Kasumi-1 (cell line): ENCODE measurements at places on chromosomes 5 and 9.

- DNase-seq, result no peak
These were observed 137.1 kb upstream of the PPP1R26 start for GRCh38 chr9:135342206-135343130.

GRCh38 chr5:14706615-14707021, 42.1 kb downstream of the OTULIN start:
- peak; percentile 51 for DNase-seq

DNA sequence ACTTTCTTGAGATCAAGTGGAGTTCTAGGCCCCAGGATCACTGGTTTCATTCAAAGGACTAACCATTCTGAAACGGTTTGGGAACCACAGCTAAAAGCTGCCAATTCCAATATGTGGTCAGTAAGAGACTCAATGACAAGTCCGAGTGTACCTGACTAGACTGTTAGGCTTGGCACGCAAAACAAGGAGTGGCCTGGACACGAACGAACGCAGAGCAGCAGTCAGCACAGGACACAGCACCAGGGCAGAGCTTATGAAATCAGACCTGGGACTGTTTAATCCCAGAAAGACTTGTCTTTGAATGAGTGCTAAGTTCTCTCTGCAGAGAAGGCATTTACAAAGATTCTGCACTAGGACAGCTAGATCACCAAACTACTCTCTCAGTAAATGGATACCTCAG, 213.8 kb downstream of the GAPVD1 start:
- no peak for DNase-seq

GRCh38 chr9:13915131-13915530, 398.8 kb downstream of the NFIB start:
- DNase-seq, result no peak

DNA sequence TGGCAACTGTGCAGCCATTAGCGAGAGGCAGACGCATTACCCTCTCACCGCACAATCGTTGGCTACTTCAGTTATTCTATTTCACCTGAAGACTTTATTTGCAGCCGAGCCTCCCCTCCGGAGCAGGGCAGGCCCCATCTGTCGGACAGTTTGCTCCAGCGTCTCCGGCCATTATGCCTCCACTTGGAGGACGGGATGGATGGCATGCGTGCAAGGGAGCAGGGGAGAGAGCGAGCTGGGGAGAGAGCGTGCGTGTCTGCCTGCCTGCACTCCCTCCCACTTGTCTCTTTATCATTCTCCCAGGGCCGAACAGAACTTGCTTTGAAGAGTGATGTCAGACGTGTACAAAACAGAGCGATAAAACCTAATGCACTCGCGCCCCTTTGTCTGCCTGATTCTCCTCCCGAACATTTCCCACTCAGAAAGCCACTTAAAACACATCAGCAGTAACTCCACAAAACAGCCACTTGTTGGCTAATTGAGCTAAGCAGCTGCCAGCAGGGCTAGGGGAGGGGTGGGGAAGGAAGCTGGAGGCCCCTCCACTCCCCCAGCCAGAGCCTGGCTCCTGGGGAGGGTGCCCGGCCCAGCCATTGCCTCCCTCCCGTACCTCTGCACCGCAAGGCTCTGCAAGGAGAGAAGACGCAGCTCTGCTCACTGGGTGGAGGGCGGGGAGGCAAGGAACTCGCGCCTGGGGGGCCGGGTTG, 43.4 kb upstream of the FUBP3 start:
- DNase-seq, result peak; percentile 12

DNA sequence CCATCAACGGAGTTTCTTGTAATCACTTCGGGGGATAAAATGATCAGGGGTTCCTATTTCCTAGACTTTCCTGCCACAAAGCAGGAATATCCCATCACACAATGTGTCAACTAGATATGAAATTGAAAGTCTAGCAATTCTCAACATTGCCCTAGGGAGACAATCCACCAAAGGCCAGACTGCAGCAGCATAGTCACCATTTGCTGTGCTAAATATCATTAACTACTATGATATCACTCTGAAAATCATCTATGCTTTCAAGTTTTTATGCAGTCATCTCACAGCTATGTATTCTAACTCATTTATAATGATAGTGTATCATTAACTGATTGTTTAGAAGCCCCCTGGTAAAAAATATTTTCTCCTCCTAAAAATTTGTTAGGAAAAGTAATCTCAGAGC, 342.6 kb upstream of the CDH6 start:
- no peak for DNase-seq

DNA sequence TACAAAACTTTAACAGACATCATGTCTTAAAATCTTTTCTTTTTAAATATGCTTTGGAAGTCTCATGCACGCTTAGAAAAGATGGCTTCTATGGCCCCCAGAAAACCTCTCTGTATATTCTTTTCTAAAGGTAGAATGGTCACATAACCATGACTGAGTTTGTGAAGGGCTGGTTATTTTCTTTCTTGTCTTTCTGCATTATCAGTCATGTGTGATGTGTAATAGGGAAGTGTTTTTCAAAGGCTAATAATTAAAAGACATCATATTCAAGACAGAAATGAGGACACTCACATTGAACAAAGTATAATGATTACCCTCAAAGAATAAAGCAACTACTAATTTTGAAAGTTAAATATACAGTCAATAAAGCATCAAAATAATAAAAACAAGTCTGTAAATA, 253.4 kb downstream of the TRPM3 start:
- no peak for DNase-seq

DNA sequence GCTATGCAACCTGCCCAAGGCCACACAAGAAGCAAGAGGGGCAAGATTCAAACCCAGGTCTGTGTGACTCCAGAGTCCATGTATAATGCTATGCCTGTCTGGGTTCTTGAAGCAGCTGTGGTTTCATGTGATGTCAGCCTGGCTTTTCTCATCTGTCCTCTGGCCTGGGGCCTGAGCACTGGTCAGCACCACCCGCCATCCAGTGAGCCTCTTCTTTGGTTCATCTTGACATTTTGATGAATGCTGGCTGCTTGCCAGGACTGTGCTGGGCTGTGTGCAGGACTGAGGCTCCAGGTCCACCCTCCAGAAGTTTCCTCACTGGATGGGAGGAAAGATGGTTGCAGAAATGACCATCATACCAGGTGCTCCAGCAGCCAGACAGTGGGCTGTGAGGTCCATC, 61.5 kb downstream of the TSTD2 start:
- DNase-seq, result no peak

GRCh38 chr9:131264231-131264630, 12.1 kb downstream of the FAM78A start:
- DNase-seq, result no peak

- DNase-seq, result no peak
These were observed 329.5 kb upstream of the PUM3 start for GRCh38 chr9:3173374-3173773.

DNA sequence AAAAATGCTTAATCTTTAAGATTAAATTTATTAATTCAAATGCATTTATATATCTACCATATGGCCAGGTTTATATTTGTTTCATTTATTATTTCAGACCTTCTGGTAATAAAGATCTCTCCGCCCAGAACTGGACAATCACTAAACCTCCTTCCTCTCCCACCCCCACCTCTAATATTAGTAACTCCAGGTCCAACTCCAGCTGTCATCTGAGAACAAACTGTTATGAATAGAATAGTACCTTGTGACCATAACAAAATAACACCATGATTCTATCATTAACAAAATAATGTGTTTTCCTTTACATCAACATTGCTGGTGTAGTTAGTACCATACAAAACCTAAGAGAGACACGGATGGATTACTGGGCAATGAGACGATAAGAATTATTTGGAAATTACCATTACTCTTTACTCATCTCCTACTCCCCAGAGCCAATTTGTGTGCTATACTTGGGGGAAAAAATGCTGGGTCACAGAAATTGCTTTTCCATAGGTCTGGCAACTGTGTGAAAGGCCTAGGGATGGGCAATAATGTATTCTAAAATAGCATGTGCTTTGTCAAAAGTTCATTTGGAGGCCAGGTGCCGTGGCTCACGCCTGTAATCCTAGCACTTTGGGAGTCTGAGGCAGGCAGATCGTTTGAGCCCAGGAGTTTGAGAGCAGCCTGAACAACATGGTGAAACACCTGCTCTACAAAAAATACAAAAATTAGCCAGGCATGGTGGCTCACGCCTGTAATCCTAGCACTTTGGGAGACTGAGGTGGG, 186.1 kb downstream of the ENC1 start:
- DNase-seq, result no peak

- no peak for DNase-seq
These were observed 290.8 kb downstream of the MSX2 start for GRCh38 chr5:175015028-175015685.

DNA sequence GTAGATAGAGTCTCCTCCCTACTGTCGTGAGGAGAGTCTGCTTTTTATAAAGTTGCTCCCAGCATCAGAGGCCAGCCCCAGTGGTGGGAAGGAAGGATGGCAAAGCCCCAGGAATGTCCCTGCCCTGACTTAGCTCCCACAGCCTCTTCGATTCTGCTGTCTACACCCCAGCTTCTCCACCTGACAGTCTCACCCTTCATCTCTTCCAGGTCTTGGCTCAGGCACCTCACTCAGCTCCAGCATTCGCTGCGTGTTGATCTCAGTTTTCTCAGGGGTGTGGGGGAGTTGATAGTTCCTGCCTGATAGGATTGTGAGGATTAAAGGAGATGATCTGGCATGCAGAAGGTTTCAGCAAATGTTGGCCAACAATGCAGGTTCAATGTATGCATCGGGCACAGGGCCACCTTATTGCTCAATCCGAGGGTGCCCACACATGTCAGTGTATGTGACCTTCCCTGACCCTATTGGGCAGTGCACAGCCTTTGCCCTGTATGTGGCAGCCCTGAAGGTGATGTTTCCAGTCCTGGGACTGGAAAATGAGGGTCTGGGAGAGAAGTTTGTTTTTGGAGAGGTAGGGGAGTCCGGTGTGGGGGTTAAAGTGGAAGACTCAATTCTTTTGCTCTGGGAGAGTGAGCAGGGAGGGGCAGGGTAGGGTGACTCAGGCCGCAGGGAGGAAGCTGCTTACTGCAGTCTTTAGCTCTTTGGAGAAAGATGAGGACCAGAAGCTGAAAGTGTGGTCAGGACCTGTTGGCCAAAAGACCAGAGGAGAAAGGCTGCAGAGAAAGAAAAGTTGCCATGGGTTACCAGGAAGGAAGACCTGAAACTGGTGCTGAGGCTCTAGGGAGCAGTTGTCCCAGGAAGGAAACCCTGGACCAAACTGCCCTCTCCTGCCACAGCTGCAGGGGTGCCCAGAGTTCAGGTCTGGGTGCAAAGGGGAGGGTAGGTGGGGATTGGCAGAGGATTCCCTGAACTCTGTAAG, 153.2 kb downstream of the MACROH2A1 start:
- DNase-seq, result peak; percentile 7

DNA sequence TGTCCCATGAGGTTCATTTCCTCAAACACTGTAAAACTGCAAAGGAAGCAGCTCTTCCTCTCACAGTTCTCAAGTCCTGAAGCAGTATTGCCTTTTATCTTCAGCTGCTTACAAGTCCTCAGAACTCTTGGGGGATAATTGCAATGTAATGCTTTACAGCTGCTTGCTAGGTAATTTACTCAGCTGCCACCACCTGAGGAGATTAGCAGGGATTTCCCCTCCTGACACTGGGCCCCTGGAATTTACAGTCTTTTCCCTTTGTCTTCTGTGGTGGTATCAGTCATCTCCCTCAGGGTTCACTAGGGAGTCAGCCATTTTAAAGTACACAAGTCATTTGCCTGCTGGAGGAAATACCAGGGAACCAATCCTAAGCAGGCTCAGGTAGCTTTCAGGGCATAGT, 754.3 kb upstream of the GRAMD2B start:
- no peak for DNase-seq

GRCh38 chr5:116038817-116039216, 6.5 kb downstream of the ARL14EPL start:
- peak; percentile 81 for DNase-seq

GRCh38 chr9:87039809-87040392, 92.6 kb upstream of the GAS1 start:
- no peak for DNase-seq

- no peak for DNase-seq
These were observed 33.9 kb upstream of the AOPEP start for GRCh38 chr9:94692601-94693000.

DNA sequence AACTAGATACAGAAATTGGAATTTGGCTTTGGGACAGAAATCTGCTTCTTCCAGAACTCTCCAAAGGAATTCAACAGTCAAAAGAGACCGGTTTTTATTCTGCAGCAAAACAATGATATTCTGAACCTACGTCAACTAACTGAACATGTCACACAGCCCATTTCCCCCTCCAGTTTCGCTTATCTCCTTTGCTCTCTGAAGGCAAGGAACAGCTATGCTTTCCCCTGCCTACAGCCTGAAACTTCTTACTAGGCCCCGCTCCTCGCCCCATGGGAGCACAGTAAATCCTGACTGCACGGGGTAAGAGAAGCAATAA, 488 bp downstream of the SKIC3 start:
- DNase-seq, result peak; percentile 83

GRCh38 chr9:127812936-127813675, 10.4 kb downstream of the FPGS start:
- no peak for DNase-seq

GRCh38 chr9:70112981-70113380, 69.3 kb downstream of the MAMDC2 start:
- no peak for DNase-seq

- peak; percentile 68 for DNase-seq
These were observed 47.4 kb upstream of the BARX1 start for GRCh38 chr9:94002316-94003140.

- no peak for DNase-seq
These were observed 147.8 kb downstream of the AOPEP start for GRCh38 chr9:94874316-94874715.

- no peak for DNase-seq
These were observed 80.8 kb downstream of the TLR4 start for GRCh38 chr9:117784996-117785395.

GRCh38 chr5:68303038-68303738, 87.6 kb downstream of the PIK3R1 start:
- DNase-seq, result no peak

- no peak for DNase-seq
These were observed 29.8 kb downstream of the SPIN1 start for GRCh38 chr9:88418025-88418424.

GRCh38 chr9:105116052-105116868, 128.2 kb upstream of the SLC44A1 start:
- DNase-seq, result no peak

DNA sequence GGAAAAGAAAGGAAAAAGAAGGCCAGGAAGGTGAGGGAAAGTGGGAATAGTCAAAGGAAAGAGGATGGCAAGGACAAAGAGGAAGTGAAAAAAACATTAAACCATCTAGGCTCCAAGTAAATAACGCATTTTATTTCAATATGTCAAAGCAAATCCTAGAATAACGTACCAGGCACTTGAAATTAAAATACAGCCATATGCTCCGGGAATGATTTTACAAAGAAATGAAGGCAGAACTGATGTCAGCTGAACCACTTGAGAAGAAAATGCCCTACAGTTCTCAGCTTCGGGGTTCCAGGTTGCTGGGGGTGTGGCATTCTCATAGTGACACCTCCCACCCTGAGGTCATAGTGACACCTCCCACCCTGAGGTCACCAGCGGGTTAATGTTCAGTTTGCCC, 281.6 kb downstream of the SEMA5A start:
- no peak for DNase-seq

DNA sequence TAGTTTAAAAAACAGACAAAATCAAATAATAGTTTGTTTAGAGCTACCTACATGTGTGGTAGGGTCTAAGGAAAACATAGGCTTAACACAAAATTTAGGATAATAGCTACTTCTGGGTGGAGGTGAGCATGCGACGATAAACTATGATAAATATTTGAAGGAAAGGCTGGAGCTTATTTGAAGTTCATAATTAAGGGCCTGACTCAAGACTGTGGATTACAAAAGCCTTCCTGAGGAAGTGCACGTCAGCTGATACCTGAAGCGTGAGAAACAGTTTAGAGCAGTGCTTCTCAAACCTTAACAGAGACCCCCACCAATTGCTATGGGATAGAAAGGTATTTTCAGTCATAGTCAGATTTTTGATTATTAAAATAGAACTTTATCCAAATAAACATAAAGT, 20.4 kb upstream of the UBLCP1 start:
- DNase-seq, result no peak
